Central memory CD4-positive, alpha-beta T cell (primary cell): ENCODE measurements at places on chromosomes 11 and 22.
A peak's percentile ranks its signal among the peaks of the same experiment; 100 is the strongest.

GRCh38 chr11:365831-366230 lies 3.5 kb upstream of the B4GALNT4 start:
- DNase-seq = no peak

DNA sequence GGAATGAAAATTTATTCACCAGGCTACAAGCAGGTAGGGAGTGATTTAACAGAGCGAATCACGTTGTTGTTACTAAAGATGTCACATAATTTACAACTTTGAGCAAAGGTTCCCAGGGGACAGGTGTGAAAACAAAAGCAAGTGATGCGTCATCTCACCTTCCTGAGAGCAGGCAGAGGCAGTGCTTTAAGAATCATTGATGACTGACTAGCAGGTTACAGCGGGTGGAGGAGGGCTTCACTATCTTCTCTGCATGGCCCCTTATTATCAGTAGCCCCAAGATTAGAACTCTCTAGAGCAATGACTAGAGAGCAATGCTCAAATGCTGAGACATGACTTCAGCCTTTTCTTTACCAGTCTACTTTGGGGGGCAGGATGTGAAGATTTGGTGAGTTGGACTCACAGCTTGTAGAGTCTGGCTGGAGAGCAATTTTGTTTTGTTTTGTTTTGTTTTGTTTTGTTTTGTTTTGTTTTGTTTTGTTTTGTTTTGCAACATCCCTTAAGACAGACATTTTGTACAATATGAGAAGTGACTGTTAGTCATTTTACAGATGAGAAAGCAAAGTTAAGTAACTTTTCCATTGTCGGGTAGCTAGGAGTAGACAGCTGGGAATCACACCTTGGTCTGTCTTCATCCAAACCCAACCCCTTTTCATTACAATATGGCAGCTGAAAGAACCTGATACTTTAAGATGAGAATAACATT lies 84.8 kb downstream of the SLC1A2 start:
- DNase-seq = peak; percentile 20

GRCh38 chr11:95364324-95365295 lies 133.6 kb upstream of the SESN3 start:
- no peak for DNase-seq

DNA sequence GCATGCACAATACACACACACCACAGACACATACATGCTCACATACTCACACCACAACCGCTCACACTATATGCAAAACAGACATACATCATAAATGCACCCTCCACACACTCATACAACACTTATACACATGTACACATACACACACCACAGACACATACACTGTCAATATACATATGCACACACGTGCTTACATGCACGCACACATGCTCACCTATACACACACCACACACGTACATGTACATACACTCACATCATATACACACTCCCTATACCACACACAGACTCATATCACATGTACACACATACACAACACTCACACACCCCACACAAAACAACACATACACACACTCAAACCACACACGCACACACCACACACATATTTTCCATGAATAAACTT lies 885.3 kb downstream of the TBC1D22A start:
- DNase-seq = no peak

GRCh38 chr22:33572086-33572485 lies 348.2 kb downstream of the LARGE1 start:
- DNase-seq = no peak

GRCh38 chr11:117992620-117993019 lies 6.4 kb downstream of the IL10RA start:
- no peak for DNase-seq

DNA sequence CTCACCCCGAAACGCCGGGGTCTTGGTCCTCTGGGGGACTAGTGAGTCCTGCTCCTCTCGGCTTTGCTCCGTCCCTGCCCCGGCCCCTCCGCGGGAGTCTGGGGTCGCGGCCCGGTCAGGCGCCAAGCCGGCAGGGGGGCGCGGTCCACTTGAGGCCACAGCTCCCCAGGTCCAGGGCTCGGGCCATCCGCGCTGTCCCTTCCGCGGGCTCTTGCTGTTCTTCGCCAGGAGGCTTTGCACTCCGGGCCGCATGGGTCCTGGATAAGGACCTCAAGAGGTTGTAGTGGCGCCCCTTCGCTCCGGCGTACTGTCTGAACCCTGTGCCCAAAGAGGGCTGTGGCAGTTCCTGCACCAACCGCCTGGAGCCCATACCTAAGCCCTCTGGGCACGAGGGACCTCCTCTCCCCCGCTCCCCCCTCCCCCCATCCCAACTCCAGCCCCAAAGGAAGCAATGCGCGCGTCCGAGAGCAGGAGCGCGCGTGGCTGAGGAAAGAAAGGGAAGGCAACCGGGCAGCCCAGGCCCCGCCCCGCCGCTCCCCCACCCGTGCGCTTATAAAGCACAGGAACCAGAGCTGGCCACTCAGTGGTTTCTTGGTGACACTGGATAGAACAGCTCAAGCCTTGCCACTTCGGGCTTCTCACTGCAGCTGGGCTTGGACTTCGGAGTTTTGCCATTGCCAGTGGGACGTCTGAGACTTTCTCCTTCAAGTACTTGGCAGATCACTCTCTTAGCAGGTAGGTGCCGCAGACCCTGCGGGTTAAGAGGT lies at the start of gene ADM:
Gene ADM, plus strand, starts transcription at position 579 of the 767 bp plus-strand sequence. CDS start 628 bp downstream, outside the sequence.
- no peak for DNase-seq

- DNase-seq = no peak
These were observed 125.8 kb downstream of the LDLRAD3 start for GRCh38 chr11:36069576-36070212.

DNA sequence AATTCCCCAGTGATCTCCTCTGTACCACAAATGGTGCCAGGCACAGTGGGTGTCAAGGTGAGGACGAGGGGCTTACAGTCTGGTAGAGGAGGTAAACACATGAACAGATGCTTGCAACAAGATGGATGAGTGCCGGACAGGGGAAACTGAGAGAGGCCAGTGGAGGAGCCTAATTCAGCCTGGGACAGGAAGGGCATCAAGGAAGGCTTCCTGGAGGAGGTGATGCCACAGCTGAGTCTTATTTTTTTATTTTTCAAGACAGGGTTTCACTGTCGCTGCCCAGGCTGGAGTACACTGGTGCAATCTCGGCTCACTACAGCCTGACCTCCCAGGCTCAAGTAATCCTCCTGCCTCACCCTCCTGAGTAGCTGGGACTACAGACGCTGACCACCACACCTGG lies 18.8 kb upstream of the NEFH start:
- no peak for DNase-seq

- no peak for DNase-seq
These were observed 48.2 kb upstream of the CCDC134 start for GRCh38 chr22:41752011-41752970.

- DNase-seq = no peak
These were observed 92.4 kb downstream of the ISX start for GRCh38 chr22:35158336-35158735.

GRCh38 chr22:22141771-22142591 lies 102.6 kb upstream of the VPREB1 start:
- DNase-seq = no peak

- no peak for DNase-seq
These were observed 5.7 kb upstream of the GSTP1 start for GRCh38 chr11:67577951-67578350.

DNA sequence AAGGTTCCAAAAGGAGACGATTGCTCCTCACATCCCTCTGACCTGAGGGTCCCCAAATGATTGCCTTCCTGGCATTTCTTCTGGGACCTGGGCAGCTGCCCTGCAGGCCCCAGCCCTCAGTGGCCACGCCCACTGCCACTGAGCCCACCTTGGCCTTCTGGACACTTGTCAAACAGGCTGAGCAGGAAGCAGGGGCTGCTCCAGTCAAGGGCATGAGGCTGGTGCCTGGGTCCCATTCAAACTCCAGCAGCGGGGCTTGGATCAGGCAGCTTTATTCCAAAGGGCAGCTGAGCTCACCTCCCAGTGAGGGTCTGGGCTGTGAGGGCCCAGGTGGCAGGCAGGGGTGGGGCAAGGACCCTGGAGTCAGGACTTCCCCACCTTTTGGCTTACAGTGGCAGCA lies 13.6 kb downstream of the KCTD17 start:
- DNase-seq = no peak

DNA sequence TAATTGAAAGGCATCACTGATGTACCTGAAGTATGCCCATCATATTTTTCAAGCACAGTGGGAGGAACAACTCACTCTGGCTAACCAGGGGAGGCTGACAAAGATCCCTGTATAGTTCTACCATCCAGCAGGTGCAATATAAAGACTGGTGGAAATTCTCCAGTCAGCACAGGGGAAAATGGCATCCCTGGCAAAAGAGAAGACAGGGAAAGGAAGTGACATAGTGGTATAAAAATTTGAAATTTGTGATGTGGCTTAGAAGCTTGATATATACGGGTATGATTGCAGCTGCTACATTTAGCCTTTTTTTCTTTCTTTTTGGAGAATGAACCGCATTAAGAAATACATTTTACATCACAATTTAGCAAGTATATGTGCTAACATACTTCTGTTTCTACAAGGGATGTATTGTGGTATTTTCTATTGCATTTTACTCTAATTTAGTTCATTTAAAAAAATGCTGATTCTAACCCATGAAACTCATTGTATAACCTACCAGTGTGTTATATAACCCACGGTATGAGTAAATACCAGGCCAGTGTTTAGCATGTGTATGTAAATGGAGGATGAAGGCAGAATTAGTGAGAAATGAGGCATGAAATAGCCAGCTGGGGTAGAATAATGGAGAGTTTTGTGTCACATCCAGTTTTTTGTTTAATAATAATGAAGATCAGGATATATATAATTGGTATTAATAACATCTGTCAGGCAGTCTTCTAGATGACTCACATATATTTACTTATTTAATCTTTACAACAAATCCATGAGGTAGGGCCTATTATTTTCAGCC lies 186.1 kb downstream of the ARHGAP42 start:
- DNase-seq = no peak

DNA sequence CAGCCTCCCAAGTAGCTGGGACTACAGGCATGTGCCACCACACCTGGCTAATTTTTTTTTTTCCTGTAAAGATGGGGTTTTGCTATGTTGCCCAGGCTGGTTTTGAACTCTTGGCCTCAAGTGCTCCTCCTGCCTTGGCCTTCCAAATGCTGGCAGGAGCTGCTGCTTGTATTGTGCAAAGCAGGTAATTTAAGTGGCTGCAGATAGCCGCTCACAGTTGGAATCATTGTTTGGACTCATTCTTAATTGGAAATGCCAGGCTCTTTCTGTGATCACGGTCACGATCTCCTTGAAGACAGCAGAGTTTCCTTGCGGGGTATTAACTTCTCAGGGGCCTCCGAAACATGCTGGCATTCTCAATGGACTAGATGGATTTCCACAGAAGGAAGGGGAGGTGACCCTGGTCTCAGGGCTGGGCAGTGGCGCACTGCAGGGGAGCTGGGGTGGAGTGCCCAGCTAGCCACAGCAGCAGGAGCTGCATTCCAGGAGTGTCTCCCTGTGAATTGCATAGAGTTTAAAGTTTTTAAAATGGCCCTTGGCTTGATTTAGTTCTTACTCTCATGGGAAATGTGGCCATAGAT lies 136.1 kb downstream of the MORC2 start:
- DNase-seq = no peak

DNA sequence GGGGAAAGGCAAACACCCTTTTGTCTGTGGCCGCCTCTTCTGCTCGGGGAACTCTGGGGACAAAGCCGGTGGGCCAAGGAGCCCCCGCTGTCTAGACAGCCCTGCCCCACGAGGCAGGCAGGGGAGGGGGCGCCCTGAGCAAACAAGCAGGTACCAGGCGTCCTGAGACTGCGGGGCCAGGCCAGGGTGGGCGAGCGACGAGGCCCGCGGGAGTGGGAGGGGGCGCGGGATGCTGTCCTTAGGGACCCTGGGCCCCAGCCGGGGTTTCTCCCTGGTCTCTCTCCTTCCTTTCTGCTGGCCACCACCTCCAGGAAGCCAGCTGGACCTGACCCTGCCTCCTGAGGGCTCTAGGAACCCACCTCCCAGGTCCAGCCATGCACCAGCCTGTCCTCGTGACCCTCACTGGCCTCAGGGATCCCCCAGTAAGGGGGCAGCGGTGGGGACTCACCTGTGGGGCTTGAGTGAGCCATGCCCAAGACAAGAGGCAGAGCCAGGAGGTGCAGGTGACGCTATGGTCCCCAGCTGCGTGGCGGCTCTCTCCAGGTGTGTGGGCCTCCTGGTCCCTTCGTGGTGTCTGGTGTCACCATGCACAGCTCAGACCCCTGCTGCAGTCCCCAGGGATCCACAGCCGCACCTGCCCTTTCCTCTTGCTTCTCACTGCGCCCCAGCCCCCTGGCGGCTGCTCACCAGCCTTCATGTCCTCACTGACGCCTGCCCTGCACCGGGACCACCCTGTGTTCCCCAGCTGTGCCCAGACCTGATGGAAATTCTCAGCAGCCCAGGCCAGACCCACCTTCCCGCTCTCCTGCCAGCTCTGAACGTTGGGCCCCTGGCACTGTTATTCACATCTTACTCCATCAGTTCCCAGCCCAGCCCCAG lies 26.5 kb upstream of the MUC5AC start:
- no peak for DNase-seq

- no peak for DNase-seq
These were observed 837.3 kb downstream of the TBC1D22A start for GRCh38 chr22:47599753-47600152.

DNA sequence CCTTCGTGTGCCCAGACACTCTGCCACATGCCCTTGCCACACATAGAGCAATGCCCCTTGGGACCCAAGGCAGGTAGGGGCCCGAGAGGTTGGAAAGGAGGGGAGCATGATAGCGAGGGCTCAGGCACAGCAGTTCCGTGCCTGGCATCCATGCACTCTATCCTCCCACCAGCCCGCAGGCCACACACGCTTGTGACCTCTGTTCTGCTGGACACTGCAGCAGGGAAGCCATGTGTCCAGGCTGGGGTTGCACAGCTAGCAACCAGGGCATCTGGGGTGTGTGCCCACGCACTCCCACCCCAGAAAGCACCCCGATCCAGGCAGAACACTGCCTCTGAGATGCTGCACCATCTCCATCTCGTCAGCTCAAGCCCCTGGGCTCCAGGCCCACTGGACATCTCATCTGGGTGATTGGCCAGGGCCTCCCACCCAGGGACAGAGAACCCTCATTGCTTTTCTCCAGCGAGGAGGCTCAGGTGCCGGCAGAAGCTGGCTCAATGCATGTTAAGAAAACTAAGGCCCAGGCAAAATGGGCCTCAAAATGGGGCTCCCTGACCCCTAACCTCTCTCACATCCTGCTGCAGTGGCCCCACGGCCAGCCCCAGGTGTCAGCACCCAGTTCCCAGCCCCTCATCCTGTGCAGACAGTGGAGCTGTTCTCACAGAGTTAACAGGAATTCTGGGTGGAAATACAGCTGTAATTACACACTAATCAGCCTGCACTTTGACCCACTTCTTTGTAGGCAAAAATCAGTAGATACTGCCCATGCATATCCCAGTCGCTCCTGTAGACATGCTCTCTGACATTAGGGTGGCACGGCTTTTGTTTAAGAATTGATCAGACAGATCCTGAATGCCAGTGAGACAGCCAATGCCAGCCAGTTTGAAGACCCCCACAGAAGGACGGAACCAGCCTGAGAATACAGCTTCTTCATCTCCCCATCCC lies 173.9 kb upstream of the B3GAT1 start:
- no peak for DNase-seq
